Vagina (tissue), 2 donors: ENCODE measurements at places on chromosomes 4 and X. TPM values are rescaled to one million over a fixed set of nuclear protein-coding genes. Genes with fewer than 3 reads are reported as not detected.

DNA sequence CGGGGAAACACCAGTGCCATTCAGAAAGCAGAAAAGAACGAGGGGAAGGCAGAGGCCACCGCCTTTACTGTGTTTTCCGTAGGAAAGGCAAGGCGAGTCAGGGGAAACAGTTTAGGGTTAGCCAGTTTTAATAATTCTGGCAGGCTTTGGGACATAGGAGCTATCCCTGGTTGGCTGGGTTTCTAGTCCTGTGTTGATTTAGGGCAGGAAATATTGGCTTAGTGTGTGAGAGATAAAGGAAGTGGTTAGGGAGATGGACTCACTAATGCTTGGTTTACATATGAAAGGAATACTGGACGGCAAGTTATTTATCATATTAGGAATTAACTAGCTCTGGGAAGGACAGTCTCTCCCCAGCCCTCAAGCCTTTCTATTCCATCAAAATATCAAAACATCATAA is 53.1 kb downstream of the SYNPO2 start:
- no peak for DNase-seq

- DNase-seq, result no peak
These were observed 34.5 kb downstream of the STBD1 start for GRCh38 chr4:76341063-76341462.

MAEA gene
- total RNA-seq, result 103 TPM

GRCh38 chr4:28675582-28675981 is 1814.9 kb downstream of the STIM2 start:
- DNase-seq, result no peak

DNA sequence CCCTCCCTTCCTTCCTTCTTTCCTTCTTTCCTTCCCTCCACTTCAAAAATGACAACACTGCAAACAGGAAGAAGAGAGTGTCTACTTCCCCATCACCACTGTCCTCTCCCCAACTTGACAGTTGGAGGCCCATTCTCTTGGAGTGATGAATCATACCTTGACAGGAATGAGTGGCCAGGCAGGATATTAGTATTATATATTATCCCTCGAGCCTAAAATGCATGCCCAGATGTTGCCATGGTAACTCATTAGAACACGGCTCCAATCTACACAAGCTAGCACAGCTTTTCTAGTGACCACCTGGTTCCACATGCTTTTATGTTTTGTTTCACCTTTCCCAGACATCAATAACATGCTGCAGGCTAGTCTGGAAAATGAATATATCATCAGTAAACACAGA is 71.3 kb upstream of the LHFPL1 start:
- no peak for DNase-seq
